Sigmoid colon (tissue), 7 donors: ENCODE measurements at places on chromosomes 12 and 14. TPM values are rescaled to one million over a fixed set of nuclear protein-coding genes. Genes with fewer than 3 reads are reported as not detected.

Gene IFNG-AS1
- not detected for total RNA-seq

Gene MIP
- total RNA-seq, result not detected

Gene SLC38A4
- total RNA-seq, result 0.68 TPM

Gene SMCO2
- not detected for total RNA-seq

Gene IQSEC3
- 1.1 TPM for total RNA-seq

Gene CMKLR1
- total RNA-seq, result 10.9 TPM

Gene INHBC
- not detected for total RNA-seq

Gene LRRIQ1
- total RNA-seq, result 0.41 TPM

Gene BCL2L2
- total RNA-seq, result 106 TPM

Gene RASAL1
- total RNA-seq, result under 0.01 TPM

Gene CLEC6A
- total RNA-seq, result not detected

Gene B4GALNT1
- total RNA-seq, result 4.4 TPM

Gene P2RX7
- 4.8 TPM for total RNA-seq

Gene KRT75
- not detected for total RNA-seq

Gene DDX51
- total RNA-seq, result 9.7 TPM

Gene SLC38A2
- 269 TPM for total RNA-seq

Gene GPR68
- total RNA-seq, result 0.66 TPM

Gene TROAP
- total RNA-seq, result not detected

Gene PAPLN
- total RNA-seq, result 52.1 TPM

Gene MYO1H
- not detected for total RNA-seq

Gene TSPAN19
- total RNA-seq, result 0.81 TPM

Gene KRT73
- total RNA-seq, result not detected

Gene ARPC3
- 304 TPM for total RNA-seq

Gene PMEL
- total RNA-seq, result not detected

Gene RGS6
- 8.0 TPM for total RNA-seq

Gene SYCP3
- total RNA-seq, result 0.14 TPM

Gene GNG2
- total RNA-seq, result 44.2 TPM
